ENCODE measurements at places on chromosomes 13 and 19. TPM values are rescaled to one million over a fixed set of nuclear protein-coding genes. Genes with fewer than 3 reads are reported as not detected.
A peak's percentile ranks its signal among the peaks of the same experiment; 100 is the strongest.

DNA sequence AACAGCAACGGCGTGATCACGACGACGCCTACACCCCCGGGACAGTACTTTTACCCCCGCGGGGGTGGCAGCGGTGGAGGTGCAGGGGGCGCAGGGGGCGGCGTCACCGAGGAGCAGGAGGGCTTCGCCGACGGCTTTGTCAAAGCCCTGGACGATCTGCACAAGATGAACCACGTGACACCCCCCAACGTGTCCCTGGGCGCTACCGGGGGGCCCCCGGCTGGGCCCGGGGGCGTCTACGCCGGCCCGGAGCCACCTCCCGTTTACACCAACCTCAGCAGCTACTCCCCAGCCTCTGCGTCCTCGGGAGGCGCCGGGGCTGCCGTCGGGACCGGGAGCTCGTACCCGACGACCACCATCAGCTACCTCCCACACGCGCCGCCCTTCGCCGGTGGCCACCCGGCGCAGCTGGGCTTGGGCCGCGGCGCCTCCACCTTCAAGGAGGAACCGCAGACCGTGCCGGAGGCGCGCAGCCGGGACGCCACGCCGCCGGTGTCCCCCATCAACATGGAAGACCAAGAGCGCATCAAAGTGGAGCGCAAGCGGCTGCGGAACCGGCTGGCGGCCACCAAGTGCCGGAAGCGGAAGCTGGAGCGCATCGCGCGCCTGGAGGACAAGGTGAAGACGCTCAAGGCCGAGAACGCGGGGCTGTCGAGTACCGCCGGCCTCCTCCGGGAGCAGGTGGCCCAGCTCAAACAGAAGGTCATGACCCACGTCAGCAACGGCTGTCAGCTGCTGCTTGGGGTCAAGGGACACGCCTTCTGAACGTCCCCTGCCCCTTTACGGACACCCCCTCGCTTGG lies 966 bp downstream of the JUNB start:
- peaks cover 1% of the 10 kb centered on the region for H3K36me3 ChIP-seq
- DNase-seq: no peak
- H3K27ac ChIP-seq: no peak overlapping the region
- peak overlapping the region; percentile 80 for H3K4me3 ChIP-seq
- H3K4me1 ChIP-seq: peaks cover 18% of the 10 kb centered on the region

Gene TRPM4
- 17.7 TPM for total RNA-seq

- peak; percentile 37 for DNase-seq
- H3K27me3 ChIP-seq: no peaks in the 10 kb centered on the region
- peak within 1 kb of the TSS; percentile 97 for H3K4me3 ChIP-seq
Observed at GRCh38 chr19:46746281-46747057, at the start of gene STRN4. Gene STRN4 (minus strand): TSS chr19:46746450. CDS start chr19:46746430, 20 bp downstream.

DNA sequence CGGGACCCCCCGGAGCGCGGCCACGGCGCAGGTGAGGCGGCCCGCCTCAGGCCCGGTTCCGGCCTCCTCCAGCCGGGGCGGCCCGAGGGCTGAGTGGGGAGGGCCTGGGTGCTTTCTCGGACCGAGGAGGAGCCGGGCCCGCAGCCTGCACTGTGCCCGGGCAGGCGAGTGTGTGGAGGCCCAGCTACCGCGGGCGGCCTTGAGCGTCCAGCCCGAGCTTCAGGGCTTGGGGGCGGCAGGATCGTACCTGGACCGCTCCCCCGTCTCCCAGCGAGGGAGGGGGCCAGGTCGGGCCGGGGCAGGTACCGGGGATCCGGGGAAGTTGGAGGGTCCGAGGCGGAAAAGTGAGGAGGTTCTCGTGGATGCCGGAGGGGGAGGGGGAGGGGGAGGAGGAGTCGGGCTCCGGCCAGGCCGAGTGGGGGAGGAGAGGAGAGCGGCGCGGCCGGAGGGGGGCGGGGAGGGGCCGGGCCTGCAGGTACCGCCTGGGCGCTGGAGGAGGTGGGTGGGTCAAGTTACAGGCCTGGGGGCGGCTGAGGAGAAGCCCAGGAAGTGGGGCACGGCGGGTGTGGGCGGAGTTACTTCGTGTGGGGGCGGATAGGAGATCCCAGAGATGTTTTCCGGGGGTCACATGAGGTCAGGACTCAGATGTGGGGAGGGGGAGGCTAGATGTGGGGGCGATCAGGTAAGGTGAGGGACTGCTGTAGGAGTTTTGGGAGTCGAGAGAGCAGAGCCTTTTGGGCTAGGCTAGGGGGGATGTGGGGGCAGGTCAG lies 545 bp downstream of the NACC1 start:
- peak overlapping the region; percentile 77 for H3K4me3 ChIP-seq
- peaks cover 22% of the 10 kb centered on the region for H3K4me1 ChIP-seq
- DNase-seq: peak; percentile 50
- H3K27ac ChIP-seq: peak overlapping the region; percentile 79
- peaks cover 2% of the 10 kb centered on the region for H3K36me3 ChIP-seq

- DNase-seq: no peak
- H3K4me1 ChIP-seq: peaks cover 4% of the 10 kb centered on the region
- no peaks in the 10 kb centered on the region for H3K27me3 ChIP-seq
- H3K36me3 ChIP-seq: no peaks in the 10 kb centered on the region
- H3K27ac ChIP-seq: no peak overlapping the region
- no peak overlapping the region for H3K4me3 ChIP-seq
Observed at GRCh38 chr13:72651144-72651543, 76.3 kb downstream of the MZT1 start.

GRCh38 chr19:2850256-2850925 lies 9.1 kb downstream of the ZNF555 start:
- H3K27ac ChIP-seq: peak overlapping the region; percentile 58
- DNase-seq: no peak
- peaks cover 83% of the 10 kb centered on the region for H3K36me3 ChIP-seq
- H3K4me1 ChIP-seq: no peaks in the 10 kb centered on the region
- no peak overlapping the region for H3K4me3 ChIP-seq

DNA sequence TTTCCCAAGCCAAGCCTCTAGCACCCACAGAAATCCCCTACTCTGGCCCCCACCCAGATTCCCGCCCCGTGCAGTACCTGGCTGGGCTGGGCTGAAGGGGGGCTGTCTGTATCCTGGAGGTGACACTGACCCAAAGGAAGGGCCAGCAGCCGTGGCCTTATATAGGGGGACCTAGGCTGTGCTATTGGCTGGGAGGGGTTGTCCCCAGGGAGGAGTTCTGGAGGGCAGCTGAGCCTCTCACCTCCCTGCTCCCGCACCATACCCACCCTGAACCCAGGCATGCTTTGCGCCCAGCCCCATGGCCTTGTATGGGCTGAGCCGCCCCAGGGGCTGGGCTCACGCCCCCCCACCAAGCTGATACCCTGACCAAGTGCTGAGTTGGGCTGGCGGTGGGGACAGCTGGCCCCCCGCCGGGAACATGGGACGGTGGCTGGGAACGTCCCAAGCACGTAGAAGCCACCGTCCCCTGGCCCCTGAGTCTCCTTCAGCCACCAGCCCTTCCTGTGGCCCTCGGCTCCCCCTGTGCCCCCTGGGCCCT lies at the start of gene CKM:
TSS of gene CKM (minus strand) at position 132 of the 538 bp plus-strand sequence. CDS start 3,162 bp downstream, outside the sequence.
- peaks cover 25% of the 10 kb centered on the region for H3K27me3 ChIP-seq
- peak within 1 kb of the TSS; percentile 71 for H3K27ac ChIP-seq
- DNase-seq: no peak
- no peaks in the 10 kb centered on the region for H3K36me3 ChIP-seq

Gene SLC25A41
- 1.5 TPM for total RNA-seq

GRCh38 chr13:25371875-25372283 lies at the start of gene ATP8A2:
Gene ATP8A2 (plus strand): TSS chr13:25371974. CDS start chr13:25372213, 239 bp downstream.
- DNase-seq: peak; percentile 17
- H3K27ac ChIP-seq: no peak within 1 kb of the TSS
- H3K4me1 ChIP-seq: peaks cover 2% of the 10 kb centered on the region
- peaks cover 80% of the 10 kb centered on the region for H3K27me3 ChIP-seq

DNA sequence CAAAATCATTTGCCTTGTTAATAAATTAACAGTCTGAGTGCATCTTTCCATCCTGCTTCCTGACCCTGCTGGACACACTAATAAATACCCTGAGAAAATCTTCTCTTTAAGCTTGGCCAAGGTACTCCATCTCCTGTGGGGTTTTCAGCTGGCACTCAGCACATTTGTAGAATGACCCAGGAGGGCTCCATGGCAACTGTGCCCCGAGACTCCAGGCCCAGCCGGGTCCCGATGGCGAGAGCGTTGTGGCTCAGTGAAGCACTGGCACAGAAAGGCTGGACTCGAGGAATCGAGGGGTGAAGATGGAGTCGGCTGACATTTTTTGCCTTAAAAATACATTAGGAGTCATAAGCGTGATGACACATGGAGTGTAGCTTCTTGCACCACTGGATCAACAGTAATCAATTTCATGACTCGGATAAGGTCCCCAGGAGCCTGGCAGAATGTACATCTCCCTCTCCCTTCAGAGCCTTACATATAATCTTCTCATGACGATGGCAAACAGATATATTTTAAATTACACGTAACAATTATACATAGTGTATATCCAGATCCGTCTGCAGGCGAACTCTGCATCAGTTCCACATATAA lies 85.4 kb downstream of the SLC7A1 start:
- H3K4me3 ChIP-seq: no peak overlapping the region
- peaks cover 7% of the 10 kb centered on the region for H3K36me3 ChIP-seq
- peak overlapping the region; percentile 62 for H3K27ac ChIP-seq

- H3K4me1 ChIP-seq: peaks cover 42% of the 10 kb centered on the region
- no peak for DNase-seq
- H3K27me3 ChIP-seq: peaks cover 3% of the 10 kb centered on the region
- no peak overlapping the region for H3K27ac ChIP-seq
- no peak overlapping the region for H3K4me3 ChIP-seq
- H3K36me3 ChIP-seq: peaks cover 6% of the 10 kb centered on the region
Observed at GRCh38 chr13:24203811-24204210, 43.3 kb downstream of the SPATA13 start.

DNA sequence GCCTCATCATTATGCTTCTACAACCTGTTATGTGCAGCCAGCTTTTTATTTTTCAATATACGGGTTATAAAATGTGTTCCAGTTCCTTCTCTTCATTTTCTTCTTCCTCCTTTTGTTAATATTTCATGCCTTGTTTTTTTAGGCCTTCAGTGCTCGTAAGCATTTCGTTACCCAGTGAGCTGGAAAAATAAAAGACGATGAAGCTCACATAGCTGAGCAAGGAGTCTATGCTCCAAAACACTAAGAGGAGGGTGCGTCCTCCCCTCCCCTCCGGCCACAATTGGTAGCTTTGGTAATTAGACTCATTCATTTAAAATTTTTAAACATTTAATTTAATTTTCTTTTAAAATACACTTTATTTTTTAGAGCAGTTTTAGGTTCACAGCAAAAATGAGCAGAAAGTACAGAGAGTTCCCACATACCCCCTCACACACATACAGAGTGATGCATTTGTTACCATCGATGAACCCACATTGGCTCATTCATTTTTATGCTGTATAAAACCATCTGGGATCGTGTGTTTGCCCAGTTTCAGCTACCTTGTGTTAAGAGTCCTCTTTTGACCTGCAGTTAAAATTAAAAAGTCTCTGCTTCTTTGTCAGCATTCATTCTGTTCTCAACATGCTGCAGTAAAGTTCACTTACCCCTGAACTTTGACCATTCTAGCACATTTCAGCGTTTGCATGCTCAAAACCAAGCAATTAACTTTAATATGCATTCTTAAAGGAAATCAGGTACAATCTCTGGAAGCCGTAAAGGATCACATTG lies 223.9 kb downstream of the LACC1 start:
- peaks cover 6% of the 10 kb centered on the region for H3K4me1 ChIP-seq
- no peak for DNase-seq
- H3K36me3 ChIP-seq: peaks cover 1% of the 10 kb centered on the region
- no peak overlapping the region for H3K4me3 ChIP-seq
- peaks cover 2% of the 10 kb centered on the region for H3K27me3 ChIP-seq

GRCh38 chr19:7500811-7501450 lies 12.1 kb upstream of the PEX11G start:
- H3K27ac ChIP-seq: no peak overlapping the region
- H3K4me1 ChIP-seq: no peaks in the 10 kb centered on the region
- peak overlapping the region; percentile 49 for H3K4me3 ChIP-seq
- peak; percentile 72 for DNase-seq
- H3K36me3 ChIP-seq: no peaks in the 10 kb centered on the region

DNA sequence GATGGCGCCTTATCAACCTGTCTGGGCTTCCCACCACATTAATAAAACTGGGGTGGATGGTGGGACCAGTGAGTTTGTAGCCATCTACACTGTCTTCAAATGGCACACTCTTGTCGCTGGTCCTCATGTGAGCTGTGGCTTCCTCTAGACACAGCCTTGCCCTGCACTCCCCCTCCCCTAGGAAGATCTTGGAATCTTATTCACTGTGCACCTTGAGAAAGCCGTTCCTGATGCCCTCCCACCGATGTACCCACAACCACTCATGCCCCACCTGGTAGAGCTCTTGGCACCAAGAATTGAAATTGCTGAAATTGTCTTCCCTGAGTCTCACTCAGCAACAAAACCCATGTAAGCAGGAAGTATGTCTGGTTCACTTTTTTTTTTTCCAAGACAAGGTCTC lies 146.0 kb downstream of the PTPRS start:
- H3K36me3 ChIP-seq: no peaks in the 10 kb centered on the region
- no peak overlapping the region for H3K4me3 ChIP-seq
- DNase-seq: no peak
- H3K4me1 ChIP-seq: no peaks in the 10 kb centered on the region
- no peaks in the 10 kb centered on the region for H3K27me3 ChIP-seq

Gene LILRA2
- not detected for total RNA-seq

GRCh38 chr19:49142866-49143335 lies 12.3 kb downstream of the HRC start:
- peaks cover 40% of the 10 kb centered on the region for H3K27me3 ChIP-seq
- peaks cover 10% of the 10 kb centered on the region for H3K4me1 ChIP-seq
- H3K27ac ChIP-seq: peak overlapping the region; percentile 80
- H3K4me3 ChIP-seq: peak overlapping the region; percentile 82
- no peaks in the 10 kb centered on the region for H3K36me3 ChIP-seq

- no peak overlapping the region for H3K27ac ChIP-seq
- no peaks in the 10 kb centered on the region for H3K27me3 ChIP-seq
- peaks cover 24% of the 10 kb centered on the region for H3K4me1 ChIP-seq
- DNase-seq: peak; percentile 48
Observed at GRCh38 chr19:17235300-17235970, 9.4 kb downstream of the OCEL1 start.

Gene MEDAG
- total RNA-seq: not detected

DNA sequence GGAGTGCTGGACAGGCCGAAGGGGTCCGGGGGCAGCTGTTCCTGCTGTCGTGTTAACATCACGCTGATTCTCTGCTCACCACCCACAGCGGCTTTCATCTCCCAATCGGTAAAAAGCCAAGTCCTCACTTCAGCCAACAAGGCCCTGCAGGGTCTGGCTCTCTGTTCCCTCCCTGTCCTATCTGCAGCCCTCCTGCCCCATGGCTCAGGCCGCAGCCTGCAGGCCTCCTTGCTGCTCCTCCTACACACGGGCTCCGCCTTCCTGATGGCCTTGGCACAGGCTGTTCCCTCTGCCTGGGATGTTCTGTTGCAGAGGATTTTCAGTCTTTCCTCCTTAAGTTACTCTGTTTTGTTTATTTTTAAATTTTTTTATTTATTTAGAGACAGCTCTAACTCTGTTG lies 22.2 kb downstream of the FUZ start:
- no peaks in the 10 kb centered on the region for H3K27me3 ChIP-seq
- peaks cover 4% of the 10 kb centered on the region for H3K4me1 ChIP-seq
- peaks cover 20% of the 10 kb centered on the region for H3K36me3 ChIP-seq
- no peak overlapping the region for H3K4me3 ChIP-seq

Gene SIGLEC9
- not detected for total RNA-seq

Gene MIA
- total RNA-seq: 4.6 TPM

GRCh38 chr13:29427937-29428309 lies 167.6 kb downstream of the SLC7A1 start:
- H3K36me3 ChIP-seq: no peaks in the 10 kb centered on the region
- peak overlapping the region; percentile 33 for H3K4me3 ChIP-seq
- DNase-seq: no peak
- peaks cover 30% of the 10 kb centered on the region for H3K27me3 ChIP-seq
- peaks cover 14% of the 10 kb centered on the region for H3K4me1 ChIP-seq

Gene SULT2A1
- not detected for total RNA-seq

Gene APOC4
- not detected for total RNA-seq

Gene CLIP3
- 16.2 TPM for total RNA-seq
